ENCODE measurements at places on chromosomes 4 and X.

DNA sequence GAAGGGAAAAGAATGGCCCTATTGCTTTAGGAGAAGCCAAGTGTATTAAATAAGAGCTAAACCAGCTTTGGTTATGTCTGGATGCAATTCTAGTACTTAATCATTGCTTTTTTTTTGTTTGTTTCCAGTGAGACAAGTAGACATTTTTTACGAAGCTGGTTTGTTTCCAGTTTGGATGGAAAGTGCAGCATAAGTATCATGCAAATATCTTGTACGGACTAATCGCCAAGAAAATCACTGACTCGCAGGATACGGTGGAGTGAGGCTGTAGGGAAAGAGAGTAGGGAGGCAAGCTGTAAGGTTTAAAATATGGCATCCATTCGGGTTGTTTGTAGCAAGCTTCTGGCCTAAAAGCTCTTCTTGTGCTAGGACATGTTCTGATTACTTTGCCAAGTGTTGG lies 64.8 kb downstream of the HPGD start:
- DNase-seq: no peak

DNA sequence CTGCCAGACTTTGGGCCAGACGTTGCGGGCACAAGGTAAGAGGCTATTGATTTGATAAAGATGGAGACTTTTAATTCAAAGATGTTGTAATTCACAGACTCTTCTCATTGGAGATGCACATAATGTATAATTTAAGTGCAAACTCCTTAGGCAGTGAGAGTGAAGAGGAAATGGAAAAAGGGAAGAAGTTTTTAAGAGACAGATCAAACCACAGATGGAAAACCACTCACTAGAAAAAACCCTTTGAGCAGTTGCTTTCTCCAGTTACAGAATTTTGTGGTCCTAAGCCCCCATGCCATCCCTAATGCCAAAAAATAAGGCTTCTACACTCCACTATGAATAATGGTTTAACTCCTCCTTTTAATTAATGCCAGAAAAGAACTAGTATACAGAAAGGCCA lies 977.1 kb upstream of the PRKX start:
- no peak for DNase-seq

DNA sequence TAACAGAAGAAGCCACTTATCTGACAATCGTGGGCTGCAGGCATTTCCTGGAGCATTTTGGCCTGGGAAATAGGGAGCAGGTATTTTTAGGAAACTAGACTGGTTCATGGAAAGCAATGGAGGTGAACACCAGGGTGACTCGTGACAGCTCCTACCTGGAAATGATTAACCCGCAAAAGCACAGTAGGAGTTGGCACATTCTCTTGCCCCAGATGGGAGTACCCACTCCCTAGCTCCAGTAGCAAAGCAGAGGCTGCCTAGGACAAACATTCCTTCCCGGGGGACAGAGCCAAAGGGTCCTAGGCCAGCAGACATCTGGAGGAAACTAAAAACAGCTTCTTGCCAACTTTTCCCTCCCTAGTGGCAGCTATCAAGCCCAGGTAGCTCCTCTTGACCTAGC lies 29.0 kb downstream of the RTL5 start:
- no peak for DNase-seq

- no peak for DNase-seq
Observed at GRCh38 chrX:136272325-136272724, 21.1 kb upstream of the MAP7D3 start.

DNA sequence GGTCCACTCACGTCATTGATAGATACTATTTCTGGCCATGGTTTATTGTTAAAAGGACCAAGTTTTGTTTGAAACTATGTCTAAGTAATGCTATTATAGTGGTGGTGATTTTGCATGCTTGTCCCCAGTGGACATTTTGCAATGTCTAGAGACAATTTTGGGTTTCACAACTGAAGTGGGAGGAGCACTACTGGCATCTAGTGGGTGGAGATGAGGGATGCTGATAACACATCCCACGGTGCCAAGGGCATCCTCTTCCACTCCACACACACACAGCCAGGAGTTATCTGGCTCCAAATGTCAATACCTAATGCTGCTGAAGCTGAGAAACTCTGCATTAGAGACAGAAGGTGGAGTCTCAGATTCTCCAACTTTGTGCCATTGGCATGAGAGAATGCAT lies 131.2 kb downstream of the FRMPD4 start:
- DNase-seq: no peak

Measured in stimulated activated CD4-positive, alpha-beta T cell treated with anti-CD3 and anti-CD28 coated beads, Interleukin-4, amount 100 ng/mL, for 4 hours (primary cell).